ENCODE measurements at places on chromosomes 11 and 22.

- no peak for DNase-seq
Observed at GRCh38 chr11:20247591-20248007, 87.3 kb upstream of the DBX1 start.

GRCh38 chr22:30867746-30868662 is 100.6 kb downstream of the MORC2 start:
- no peak for DNase-seq

DNA sequence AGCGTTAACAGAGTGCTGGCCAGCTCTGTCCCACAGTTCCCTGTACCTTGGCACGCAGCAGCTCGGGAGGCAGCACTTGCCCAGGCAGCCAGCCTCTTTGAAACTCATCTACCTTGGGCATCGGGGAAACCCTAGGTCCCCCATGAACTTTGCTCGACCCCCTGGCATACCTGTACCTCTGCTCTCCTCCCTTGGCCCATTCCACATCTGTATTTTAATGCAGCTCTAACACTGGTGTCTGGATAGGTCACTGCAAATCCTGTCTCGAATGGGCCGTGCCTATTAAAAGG is 304.1 kb downstream of the TBC1D22A start:
- no peak for DNase-seq

GRCh38 chr11:11476971-11477645 is 124.1 kb upstream of the CSNK2A3 start:
- DNase-seq, result no peak

DNA sequence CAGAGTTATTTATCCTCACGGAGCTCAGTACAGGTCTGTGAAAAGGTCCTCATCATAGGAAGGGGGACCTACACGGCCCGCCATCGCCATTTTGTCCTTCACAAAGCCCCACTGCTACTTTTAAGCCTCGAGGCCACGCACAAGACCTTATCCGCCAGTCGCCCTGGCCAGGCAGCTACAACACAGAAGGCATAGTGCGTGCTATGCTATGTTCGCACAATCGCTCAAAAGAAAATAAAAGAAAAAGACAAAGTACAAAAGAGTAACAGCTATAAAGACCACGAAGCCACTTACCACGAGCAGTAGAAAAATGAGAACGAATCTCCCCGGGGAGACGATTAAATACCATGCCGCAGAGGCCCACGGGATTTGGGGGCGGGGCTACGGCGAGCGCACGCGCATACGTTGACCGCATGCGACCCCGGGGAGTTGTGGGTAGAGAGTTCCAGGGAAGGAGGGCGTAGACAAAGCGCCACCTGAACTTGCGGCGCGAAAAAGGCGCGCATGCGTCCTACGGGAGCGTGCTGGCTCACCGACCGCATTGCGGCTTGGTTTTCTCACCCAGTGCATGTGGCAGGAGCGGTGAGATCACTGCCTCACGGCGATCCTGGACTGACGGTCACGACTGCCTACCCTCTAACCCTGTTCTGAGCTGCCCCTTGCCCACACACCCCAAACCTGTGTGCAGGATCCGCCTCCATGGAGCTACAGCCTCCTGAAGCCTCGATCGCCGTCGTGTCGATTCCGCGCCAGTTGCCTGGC is 16.4 kb upstream of the WDR74 start:
- DNase-seq, result peak; percentile 98

DNA sequence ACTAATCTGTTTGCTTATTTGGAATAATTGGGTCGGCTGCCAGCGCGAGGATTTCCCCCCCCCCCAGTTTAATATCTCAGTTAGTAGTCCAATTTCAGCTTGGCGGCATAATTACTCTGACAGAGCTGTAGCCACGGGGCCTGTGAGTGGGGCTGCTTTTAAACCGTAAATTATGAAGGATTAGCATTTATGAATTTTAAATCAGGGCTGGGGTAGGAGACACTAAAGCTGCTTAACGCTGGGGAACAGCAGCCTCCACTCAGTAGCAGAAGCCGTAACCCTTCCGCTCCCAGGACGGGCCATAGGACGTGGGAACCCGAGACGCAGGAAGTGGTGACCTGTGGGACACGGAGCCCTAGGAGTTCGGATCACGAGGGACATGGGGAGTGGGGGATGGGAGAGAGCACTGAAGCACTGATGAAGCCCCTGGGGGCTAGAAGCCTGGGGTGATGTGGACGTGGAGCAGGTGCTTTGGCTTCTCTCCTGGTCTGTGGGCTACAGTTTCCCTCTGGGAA is 66.2 kb upstream of the LMO1 start:
- DNase-seq, result no peak

DNA sequence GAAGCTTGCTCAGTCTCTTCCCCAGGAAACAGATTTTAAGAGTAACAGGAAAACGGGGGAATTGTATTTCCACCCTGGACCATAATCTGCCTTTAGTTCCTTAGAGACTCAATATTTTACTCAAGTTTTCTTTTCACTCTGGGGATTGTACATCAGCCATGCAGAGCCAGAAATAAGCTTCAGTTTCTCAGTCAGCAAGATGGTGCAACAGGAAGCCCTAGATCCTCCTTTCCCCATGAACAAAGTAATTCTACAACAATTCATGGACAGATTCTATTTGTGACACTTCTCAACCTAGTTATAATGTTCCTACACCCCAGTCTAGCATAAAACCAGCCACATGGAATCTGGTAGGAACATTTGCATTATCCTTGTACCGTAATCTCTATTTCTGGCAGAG is 24.7 kb downstream of the OR8B2 start:
- DNase-seq, result no peak

DNA sequence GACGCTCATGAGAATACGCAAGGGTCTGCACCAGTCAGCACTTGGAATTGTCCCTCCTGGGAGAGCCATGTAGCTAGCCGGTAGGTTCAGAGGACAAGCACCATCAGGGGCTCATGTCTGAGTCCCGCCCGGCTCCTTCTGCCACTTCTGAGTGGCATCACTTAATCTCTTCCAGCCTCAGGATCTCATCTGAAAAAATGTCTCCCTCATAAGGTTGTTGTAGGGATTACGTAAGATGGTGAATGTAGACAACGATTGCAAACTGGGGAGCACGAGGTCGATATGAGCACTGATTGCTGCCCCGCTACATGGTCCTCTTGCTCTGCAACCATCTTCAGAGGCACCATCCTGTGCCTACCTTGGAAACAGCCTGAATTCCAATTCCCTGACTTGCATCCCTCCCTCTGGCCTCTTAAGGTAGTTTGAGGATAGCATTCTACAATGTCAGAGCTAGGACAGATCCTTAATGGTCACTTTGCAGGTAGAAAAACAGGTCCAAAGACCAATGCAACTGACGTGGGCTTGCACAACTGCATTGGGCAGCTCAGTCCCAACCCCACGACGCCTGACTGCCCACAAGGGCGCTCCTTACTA is 115.8 kb upstream of the TMEM45B start:
- DNase-seq, result no peak

GRCh38 chr11:82890936-82891335 is 9.3 kb downstream of the PRCP start:
- DNase-seq, result no peak

DNA sequence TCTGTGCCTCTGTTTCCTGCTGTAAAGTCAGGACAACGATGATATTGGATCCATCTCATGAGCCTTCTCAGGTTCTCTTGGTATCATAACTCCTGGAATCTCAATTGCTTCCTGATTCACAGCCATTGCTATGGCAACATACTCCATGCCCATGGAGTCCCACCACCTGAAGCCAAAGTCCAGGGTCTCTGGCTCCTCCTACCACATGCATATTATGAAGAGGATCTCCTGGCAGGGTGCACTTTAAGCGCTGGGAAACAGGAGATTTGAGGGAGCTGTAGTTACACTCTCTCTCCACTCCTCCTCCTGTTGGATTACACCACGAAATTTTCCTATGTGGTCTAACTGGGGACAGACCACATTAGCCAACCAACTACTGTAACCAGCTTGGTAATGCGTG is 130.9 kb upstream of the SEZ6L start:
- DNase-seq, result no peak

- DNase-seq, result no peak
Observed at GRCh38 chr11:133726542-133726941, 118.8 kb downstream of the SPATA19 start.

- DNase-seq, result no peak
Observed at GRCh38 chr22:31932863-31933262, 11.5 kb upstream of the YWHAH start.

GRCh38 chr11:107250017-107250416 is 207.6 kb downstream of the CWF19L2 start:
- DNase-seq, result no peak

GRCh38 chr11:81787584-81788049 is 946.0 kb downstream of the FAM181B start:
- no peak for DNase-seq

GRCh38 chr11:66222358-66223149 is 45.9 kb upstream of the RAB1B start:
- DNase-seq, result peak; percentile 92

DNA sequence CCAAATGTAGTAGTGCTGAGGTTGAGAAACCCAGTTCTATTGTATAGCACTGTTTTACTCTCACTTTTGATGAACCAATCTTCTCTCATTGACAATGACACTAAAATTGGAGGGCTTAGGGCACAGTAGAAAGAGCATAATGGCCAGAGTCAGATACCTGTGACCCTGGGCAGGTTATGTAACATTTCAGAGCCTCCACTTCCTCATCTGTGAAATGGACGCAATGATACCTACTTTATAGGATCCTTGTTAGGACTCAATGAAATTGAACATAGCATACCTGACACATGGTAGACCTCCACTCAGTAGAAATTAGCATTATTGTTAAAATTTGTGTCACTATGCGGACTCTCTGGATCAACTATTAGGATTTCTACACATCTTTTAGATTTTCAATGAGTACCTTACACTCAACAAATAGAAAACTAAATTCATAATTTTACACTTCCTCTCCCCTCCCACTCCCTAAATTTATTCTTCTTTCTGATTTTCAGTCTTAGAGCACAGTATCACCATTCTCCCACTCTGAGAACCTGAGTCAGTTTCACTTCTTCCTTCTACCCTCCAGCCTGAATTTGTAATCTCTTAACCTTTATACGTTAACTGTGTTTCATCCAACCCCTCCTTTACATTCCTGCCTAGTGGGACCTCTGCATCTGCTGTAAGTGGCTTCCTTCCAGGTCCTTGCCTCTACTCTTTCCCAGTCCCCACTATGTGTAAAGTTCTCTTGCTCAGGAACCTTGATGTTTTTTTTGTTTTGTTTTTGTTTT is 78.3 kb downstream of the MICAL2 start:
- no peak for DNase-seq

- no peak for DNase-seq
Observed at GRCh38 chr11:69817265-69818230, 1.7 kb downstream of the FGF3 start.

GRCh38 chr11:87036756-87037449 is 831 bp upstream of the TMEM135 start:
- no peak for DNase-seq

- no peak for DNase-seq
Observed at GRCh38 chr11:16750417-16750816, 12.0 kb downstream of the C11orf58 start.

DNA sequence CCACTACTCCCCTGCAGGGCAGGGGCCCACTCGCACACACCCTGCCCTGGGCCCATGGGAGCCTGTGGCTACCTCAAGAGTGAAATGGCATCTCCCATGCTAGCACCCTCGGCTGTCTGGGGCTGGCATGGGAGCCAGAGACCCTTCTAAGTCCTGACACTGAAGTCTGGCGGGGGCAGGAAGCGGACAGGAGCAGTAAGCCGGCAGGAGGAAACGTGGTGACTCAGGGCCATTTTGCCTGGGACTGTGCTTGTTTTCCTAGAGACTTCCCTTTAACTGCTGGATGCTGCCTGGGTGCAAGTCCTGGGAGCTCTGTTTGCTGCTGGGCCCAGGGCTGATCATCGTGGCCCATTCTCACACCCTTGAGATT is 16.8 kb downstream of the RELT start:
- DNase-seq, result no peak

- DNase-seq, result no peak
Observed at GRCh38 chr22:30121960-30122359, 41.7 kb downstream of the HORMAD2 start.

DNA sequence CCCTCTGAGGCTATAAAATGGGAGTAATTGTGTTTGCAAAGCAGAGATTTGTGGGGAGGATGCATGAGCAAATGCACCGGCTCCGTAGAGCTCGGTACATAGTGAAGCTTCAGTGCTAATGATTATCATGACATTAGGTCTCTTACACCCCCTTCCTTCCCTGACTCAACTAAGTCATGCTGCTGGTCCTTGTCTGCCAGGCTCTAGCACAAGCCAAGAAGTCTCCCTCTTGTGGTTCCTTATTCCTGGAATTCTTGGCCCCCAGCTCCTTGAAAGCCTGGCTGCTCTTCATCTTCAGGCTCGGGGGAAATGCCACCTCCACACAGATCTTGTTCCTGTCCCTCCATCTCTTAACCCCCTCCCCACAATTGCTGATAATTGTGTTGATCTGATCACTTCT is 45.7 kb upstream of the SYT13 start:
- no peak for DNase-seq

- DNase-seq, result no peak
Observed at GRCh38 chr11:130633466-130633865, 185.0 kb downstream of the ADAMTS15 start.

GRCh38 chr22:24482575-24482974 is 12.6 kb upstream of the UPB1 start:
- DNase-seq, result no peak

DNA sequence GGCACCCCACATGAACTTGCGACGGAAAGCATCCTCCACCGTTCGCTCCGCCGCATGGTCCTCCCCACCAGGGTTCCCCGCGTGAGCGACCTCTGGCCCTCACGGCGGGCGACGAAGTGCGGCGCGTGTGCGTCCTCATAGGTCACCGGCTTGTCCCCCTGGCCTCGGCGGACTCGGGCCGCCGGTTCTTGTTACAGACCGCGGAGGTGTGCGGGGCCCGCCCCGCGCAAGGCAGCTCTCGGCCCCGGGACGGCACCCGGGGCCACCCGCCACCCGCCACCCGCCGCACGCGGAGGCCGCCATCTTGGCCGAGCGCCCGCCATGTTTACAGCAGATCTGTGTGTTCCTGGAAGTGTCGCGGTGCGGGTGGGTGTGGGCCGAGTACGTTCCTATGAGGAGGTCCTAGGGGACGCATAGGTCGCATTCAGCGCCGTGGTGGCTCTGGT is 3.5 kb upstream of the IFITM2 start:
- DNase-seq, result no peak

- DNase-seq, result no peak
Observed at GRCh38 chr22:21633481-21633880, 921 bp downstream of the CCDC116 start.

- no peak for DNase-seq
Observed at GRCh38 chr22:28938286-28938833, 55.0 kb downstream of the ZNRF3 start.

GRCh38 chr11:125299821-125300220 is 135.3 kb downstream of the PKNOX2 start:
- no peak for DNase-seq

DNA sequence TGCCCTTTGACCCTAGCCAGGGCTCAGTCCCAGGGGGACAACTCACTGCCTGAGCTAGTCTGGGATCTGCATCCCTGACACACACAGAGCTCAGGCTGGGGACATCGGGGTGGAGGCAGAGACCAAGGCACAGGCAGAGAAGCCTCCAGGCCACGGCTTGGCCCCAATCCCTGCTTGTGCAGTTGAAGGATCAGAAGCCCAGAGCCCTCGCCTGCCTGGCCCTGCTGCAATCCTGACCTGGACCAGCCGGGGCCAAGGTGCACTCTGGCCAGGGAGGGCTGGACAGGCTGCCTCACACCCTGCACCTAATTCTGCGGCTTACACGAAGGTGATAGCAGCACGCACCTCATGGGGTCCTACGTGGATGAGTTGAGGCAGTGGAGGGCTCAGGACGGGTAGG is 34.6 kb downstream of the WNT7B start:
- DNase-seq, result no peak

GRCh38 chr22:42364604-42365110 is 67.5 kb downstream of the NFAM1 start:
- no peak for DNase-seq
